Immature natural killer cell (primary cell): ENCODE measurements at places on chromosomes 11 and 22. TPM values are rescaled to one million over a fixed set of nuclear protein-coding genes. Genes with fewer than 3 reads are reported as not detected.

DNA sequence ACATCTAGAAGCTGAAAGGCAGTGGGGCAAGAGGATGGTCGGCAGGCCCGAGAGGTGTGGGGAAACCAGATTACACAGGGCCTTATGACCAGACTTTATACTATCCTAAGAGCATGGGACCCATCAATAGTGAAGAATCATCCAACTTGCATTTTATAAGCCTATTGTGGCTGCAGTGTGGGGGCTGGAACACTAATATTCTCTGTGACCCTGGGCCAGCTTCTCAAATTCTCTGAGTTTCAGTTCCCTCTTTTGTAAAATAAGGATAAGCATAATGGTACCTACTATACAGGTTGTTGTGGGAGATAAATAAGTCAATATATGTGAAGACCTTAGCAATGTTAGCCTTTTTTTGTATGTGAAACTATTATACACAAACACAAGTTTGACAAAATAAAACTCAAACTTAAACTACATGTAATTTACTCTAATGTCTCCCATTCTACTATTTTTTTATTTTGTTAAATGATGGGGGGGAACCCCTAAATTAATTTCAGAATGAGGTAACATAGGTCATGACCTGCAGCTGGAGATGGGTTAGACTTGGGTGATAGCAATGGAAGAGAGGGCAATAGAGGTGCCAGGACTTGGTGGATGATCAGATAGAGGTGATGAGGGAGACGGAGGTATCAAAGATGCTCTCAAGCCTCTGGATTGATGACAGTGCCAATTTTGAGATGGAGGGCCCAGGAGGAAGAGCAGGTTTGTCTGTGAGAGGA lies 30.1 kb downstream of the SMCO4 start:
- DNase-seq: no peak
- H3K36me3 ChIP-seq: peaks cover 4% of the 10 kb centered on the region
- H3K27me3 ChIP-seq: no peaks in the 10 kb centered on the region

The PITPNM1 gene
- polyA plus RNA-seq: 29.2 TPM

DNA sequence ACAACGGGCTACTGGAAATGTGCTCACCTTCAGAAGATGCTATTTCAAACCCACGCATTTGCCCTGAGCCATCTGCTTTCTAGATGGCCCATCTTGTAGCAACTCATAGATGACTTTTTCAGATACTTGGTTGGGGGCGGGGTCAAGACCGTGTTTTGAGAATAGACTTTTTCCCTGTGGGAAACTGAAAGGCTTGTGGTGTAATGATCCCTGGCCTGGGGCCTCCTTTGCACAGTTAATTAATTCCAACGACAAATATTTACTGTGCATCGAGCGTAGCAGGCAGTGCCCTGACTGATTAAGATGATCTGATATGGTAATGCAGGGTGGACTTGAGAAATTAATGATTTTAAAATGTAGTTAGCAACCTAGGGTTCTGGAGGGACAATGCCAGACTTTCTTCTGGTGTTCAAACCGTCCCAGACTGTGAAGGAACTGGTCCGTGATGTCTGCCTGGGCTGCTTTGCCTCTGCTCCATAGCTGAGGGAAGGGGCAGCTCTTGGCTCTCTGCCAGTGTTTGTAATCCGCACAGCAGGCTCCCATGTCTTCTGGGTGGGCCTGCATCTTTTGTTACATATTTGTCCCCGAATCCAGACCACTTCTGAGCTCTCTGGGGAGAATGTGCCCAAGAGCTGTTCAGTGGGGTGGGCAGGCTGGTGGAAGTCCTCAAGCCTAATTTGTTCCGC lies 84.8 kb downstream of the ADAMTS15 start:
- no peak overlapping the region for H3K4me3 ChIP-seq
- no peaks in the 10 kb centered on the region for H3K36me3 ChIP-seq
- peaks cover 6% of the 10 kb centered on the region for H3K27me3 ChIP-seq

GRCh38 chr11:64268893-64269539 lies 15.4 kb downstream of the BAD start:
- peak; percentile 47 for DNase-seq
- peak overlapping the region; percentile 98 for H3K27ac ChIP-seq
- no peaks in the 10 kb centered on the region for H3K36me3 ChIP-seq
- peaks cover 22% of the 10 kb centered on the region for H3K27me3 ChIP-seq
- H3K4me1 ChIP-seq: peaks cover 35% of the 10 kb centered on the region
- peak overlapping the region; percentile 91 for H3K4me3 ChIP-seq

DNA sequence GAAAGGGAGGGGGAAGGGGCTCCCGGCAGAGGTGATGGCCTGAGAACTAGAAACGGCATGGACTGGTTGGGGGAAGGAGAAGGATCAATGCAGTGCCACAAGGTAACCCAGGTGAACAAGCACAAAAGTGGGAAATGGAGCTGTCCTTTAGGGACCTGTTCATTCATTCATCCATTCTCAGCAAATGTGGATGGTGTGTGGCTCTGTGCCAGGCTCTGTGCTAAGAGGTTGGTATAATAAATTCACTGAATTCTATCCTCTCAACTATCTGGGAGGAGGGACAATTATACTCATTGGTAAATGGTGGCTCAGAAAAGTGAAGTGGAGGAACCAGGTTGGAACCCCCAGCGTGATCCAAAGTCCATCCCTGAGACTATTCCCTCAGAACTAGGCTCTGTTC lies 18.6 kb upstream of the ARAP1 start:
- H3K4me1 ChIP-seq: no peaks in the 10 kb centered on the region
- H3K27me3 ChIP-seq: peaks cover 2% of the 10 kb centered on the region
- no peak overlapping the region for H3K27ac ChIP-seq

- peaks cover 7% of the 10 kb centered on the region for H3K4me1 ChIP-seq
- H3K27ac ChIP-seq: no peak overlapping the region
- peaks cover 3% of the 10 kb centered on the region for H3K27me3 ChIP-seq
- no peaks in the 10 kb centered on the region for H3K36me3 ChIP-seq
- no peak overlapping the region for H3K4me3 ChIP-seq
Observed at GRCh38 chr11:197741-198235, 4.9 kb downstream of the SCGB1C1 start.

The SMTNL1 gene
- 0.12 TPM for polyA plus RNA-seq

- no peak overlapping the region for H3K4me3 ChIP-seq
- H3K4me1 ChIP-seq: peaks cover 12% of the 10 kb centered on the region
- no peaks in the 10 kb centered on the region for H3K27me3 ChIP-seq
- DNase-seq: no peak
- H3K36me3 ChIP-seq: no peaks in the 10 kb centered on the region
- no peak overlapping the region for H3K27ac ChIP-seq
Observed at GRCh38 chr11:93510196-93510873, 32.9 kb downstream of the SMCO4 start.

- H3K27ac ChIP-seq: no peak overlapping the region
- H3K4me1 ChIP-seq: no peaks in the 10 kb centered on the region
- H3K36me3 ChIP-seq: no peaks in the 10 kb centered on the region
- H3K27me3 ChIP-seq: peaks cover 2% of the 10 kb centered on the region
- DNase-seq: no peak
Observed at GRCh38 chr11:29656597-29656996, 360.2 kb downstream of the KCNA4 start.

The OR52B2 gene
- not detected for polyA plus RNA-seq

GRCh38 chr11:5088556-5088955 lies 19.2 kb downstream of the OR52E1 start:
- H3K36me3 ChIP-seq: no peaks in the 10 kb centered on the region
- no peak overlapping the region for H3K4me3 ChIP-seq
- no peak for DNase-seq

GRCh38 chr11:58784995-58785394 lies 53.3 kb upstream of the GLYAT start:
- H3K27ac ChIP-seq: no peak overlapping the region
- no peaks in the 10 kb centered on the region for H3K4me1 ChIP-seq
- DNase-seq: no peak
- no peak overlapping the region for H3K4me3 ChIP-seq

DNA sequence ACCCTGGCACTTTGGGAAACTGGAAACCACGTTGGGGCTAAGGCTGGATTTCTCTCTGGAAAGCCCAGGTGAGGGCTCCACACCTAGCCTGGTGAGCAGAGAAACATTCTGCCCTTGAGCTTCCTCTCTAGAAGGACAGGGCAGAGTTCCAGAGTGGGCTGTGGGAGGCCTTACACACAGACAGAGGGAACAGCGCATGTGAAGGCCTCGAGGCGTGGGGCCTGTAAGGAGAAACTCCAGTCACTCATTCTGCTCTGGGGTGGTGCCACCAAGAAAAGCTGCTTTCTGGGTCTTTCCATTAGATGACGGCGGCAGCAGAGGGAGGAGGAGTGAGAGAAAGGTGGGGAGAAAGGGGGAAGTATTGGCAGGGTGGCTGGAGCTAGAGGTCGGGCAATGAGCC lies 183.1 kb downstream of the CHST1 start:
- no peaks in the 10 kb centered on the region for H3K4me1 ChIP-seq
- H3K4me3 ChIP-seq: no peak overlapping the region
- no peak overlapping the region for H3K27ac ChIP-seq
- no peaks in the 10 kb centered on the region for H3K36me3 ChIP-seq

GRCh38 chr11:69598147-69598546 lies 42.8 kb upstream of the CCND1 start:
- H3K27me3 ChIP-seq: peaks cover 3% of the 10 kb centered on the region
- no peak overlapping the region for H3K27ac ChIP-seq
- no peaks in the 10 kb centered on the region for H3K36me3 ChIP-seq
- no peaks in the 10 kb centered on the region for H3K4me1 ChIP-seq
- H3K4me3 ChIP-seq: no peak overlapping the region
- no peak for DNase-seq

- no peak overlapping the region for H3K27ac ChIP-seq
- no peaks in the 10 kb centered on the region for H3K36me3 ChIP-seq
- H3K27me3 ChIP-seq: peaks cover 5% of the 10 kb centered on the region
- H3K4me3 ChIP-seq: no peak overlapping the region
- DNase-seq: no peak
- no peaks in the 10 kb centered on the region for H3K4me1 ChIP-seq
Observed at GRCh38 chr11:60315871-60316270, 11.2 kb upstream of the MS4A6E start.

The ACTN3 gene
- not detected for polyA plus RNA-seq

DNA sequence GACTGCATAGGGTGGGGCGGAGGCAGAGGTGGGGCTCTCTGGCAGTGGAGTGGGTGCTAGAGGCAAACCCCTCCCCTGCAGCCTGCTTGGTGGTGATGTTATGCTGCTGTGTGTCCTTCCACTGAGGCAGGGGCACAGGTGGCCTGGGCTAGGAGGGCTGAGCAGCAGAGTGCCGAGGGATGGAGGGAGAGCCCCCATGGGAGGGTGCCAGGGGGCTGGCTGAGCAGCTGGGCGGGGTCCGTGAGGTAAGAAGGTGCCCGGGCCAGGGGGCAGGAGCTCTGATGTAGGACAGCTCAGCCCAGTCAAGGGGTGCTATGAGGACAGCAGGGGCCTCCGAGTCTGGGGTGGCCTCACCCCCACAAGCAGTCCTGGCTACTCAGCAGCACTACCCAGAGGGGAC lies 4.2 kb downstream of the CLDN5 start:
- H3K4me3 ChIP-seq: no peak overlapping the region
- DNase-seq: no peak
- no peaks in the 10 kb centered on the region for H3K27me3 ChIP-seq
- no peaks in the 10 kb centered on the region for H3K36me3 ChIP-seq
- no peaks in the 10 kb centered on the region for H3K4me1 ChIP-seq

DNA sequence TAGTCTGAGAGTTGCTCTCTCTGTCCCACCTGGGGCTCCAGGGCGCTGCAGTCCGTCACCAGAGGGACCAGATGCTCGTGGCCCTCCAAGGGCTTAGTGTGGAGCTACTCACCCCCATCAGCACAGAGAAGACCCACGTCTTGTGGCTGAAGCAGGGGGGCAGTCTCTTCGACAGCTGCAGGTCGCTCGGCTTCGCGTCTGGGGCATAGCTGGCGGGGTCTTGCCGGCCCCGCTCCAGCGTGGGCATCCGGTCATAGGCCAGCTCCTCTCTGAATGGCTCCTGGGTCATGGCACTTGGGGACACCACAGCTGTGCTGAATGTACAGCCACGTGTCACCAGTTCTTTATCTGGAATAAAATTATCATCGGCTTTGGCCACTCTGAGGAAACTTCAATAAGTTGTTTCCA lies 608 bp downstream of the MLC1 start:
- H3K4me3 ChIP-seq: no peak overlapping the region
- peaks cover 16% of the 10 kb centered on the region for H3K27me3 ChIP-seq
- no peaks in the 10 kb centered on the region for H3K36me3 ChIP-seq
- DNase-seq: peak; percentile 28
- H3K4me1 ChIP-seq: peaks cover 23% of the 10 kb centered on the region

The TRIM29 gene
- polyA plus RNA-seq: not detected

DNA sequence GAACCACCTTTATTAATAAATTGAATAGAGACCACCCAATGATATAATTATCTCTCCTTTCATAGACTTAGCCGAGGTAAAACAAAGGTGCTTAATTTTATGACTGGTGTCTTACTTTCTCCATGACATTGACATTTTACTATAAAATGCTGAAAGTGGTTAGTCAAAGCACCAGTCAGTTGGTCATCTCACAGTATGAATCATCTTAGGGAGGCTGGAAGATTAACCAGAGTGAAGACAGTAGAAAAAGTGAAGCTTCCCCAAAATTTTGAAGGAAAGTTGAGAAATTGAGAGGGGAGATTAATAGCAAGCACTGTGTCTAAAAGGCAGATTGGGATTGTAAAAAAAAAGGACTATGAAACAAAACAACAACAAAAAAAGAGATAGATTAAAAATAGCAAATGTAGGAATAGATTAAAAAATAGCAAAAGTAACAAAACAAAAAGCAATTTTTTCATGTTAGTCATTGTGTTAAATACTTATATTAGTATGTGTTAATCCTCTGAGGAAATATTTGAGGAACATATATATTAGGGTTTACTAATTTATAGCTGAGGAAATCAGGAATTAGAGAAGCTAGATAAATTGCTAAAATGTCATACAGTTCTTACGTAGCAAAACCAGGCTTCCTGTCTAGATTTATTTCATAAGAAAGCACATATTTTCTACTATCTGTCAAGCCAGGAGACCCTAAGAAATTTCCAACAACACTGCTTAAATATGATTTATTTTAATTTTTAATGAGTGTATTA lies 557.3 kb upstream of the ANO5 start:
- H3K27ac ChIP-seq: no peak overlapping the region
- H3K27me3 ChIP-seq: no peaks in the 10 kb centered on the region
- no peak for DNase-seq
- H3K4me1 ChIP-seq: no peaks in the 10 kb centered on the region
- no peaks in the 10 kb centered on the region for H3K36me3 ChIP-seq

The ANO1 gene
- not detected for polyA plus RNA-seq
